ENCODE measurements at places on chromosomes 16 and 17. TPM values are rescaled to one million over a fixed set of nuclear protein-coding genes. Genes with fewer than 3 reads are reported as not detected.

The BCAR1 gene
- 101 TPM for total RNA-seq

The TMEM238L gene
- total RNA-seq, result not detected

The NPW gene
- not detected for total RNA-seq

The CCDC40 gene
- total RNA-seq, result 2.1 TPM

The PTX4 gene
- total RNA-seq, result not detected

The BAIAP3 gene
- total RNA-seq, result 0.05 TPM

The EPX gene
- total RNA-seq, result not detected

The ZG16 gene
- not detected for total RNA-seq

The PSMB10 gene
- 19.8 TPM for total RNA-seq

The MRC2 gene
- total RNA-seq, result 15.0 TPM

The SLFN12 gene
- total RNA-seq, result 1.8 TPM

The SNX20 gene
- 4.0 TPM for total RNA-seq

The TMEM235 gene
- total RNA-seq, result not detected

The TBC1D3G gene
- not detected for total RNA-seq

The CHP2 gene
- total RNA-seq, result not detected

All from gastrocnemius medialis (tissue), 4 donors.